ENCODE measurements at places on chromosomes 5 and 9.

DNA sequence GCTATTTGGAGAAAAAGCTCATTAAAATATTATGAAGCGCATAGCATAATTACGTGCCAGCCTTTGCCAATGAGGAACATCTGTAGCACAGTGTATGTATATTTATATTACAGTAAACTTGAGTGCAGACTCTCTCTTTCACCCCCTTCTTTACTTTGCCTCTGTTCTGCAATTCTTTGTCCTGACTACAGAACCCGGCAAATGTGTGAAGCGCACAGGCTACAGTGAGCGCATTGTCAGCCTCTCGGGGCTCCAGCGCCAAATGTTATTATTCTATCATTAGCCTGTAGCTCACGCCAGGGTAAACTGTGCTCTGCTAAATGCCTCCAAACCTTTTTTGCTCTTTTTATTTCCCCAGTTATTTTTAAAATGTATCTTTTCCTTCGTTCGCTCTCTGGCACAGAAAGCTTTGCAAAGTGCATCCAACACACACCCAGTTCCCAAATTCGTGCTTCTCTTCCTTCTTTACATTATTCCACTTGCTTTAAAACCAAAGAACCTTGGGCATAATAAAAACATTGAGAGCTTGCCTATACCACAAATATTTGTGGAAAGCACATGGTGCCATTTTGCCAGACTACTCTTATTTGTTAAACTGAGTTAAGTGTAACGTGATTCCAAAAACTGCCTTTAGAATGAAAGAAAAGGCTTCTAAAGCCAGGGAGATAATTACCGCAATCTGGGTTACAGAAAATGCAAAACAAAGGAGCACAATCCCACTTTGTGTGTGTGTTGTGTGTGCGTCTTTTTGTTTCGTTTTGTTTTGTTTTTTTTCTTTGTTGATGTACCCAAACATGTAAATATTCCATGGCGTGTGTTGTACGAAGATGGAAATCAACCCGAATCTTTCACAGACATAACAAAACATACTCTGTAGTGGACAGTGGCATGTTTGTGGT lies 164.1 kb upstream of the MPDZ start:
- no peak for DNase-seq

DNA sequence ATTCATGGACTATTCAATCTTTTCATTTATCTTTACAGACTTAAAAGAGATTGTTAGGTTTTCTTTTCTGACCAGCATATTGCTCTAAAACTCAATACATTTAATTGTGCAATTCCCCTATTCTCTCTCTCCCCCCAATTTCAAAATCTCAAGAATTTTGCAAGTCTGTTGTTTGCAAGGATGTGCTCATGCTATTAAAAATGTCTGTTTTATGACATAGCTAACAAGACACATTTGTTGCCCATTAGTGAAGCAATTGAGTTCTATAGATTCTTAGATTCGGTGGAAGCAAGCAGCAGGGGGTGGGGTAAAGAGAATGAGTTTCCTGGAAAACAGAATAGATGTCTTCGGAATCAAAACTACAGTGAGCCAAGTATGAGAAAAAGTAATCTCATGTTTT lies 8.5 kb upstream of the CSNK1A1 start:
- no peak for DNase-seq

- no peak for DNase-seq
Measured at GRCh38 chr9:35482071-35482470, 7.8 kb upstream of the RUSC2 start.

DNA sequence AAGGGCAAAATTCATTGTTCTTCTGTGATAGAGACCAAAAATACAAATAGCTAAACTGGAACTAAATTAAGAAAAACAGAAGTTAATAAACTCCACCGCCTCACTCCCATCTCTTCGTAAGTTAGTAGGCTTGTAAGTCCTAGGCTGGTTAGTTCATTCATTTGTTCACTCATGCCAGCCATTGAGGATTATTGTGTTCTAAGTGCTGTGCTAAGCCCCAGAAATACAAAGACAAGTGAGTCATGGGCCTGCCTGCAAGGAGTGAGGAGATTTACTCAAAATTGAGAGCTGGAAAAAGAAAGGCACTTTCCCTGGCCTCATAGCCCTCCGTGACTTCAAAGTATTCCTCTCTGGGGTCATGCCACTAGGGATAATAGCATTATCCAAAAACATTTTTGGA lies 8.5 kb downstream of the DOCK8 start:
- no peak for DNase-seq

- no peak for DNase-seq
Measured at GRCh38 chr9:133770076-133770777, 32.1 kb upstream of the SARDH start.

GRCh38 chr5:148751025-148751424 lies 75.4 kb upstream of the ADRB2 start:
- DNase-seq: no peak

DNA sequence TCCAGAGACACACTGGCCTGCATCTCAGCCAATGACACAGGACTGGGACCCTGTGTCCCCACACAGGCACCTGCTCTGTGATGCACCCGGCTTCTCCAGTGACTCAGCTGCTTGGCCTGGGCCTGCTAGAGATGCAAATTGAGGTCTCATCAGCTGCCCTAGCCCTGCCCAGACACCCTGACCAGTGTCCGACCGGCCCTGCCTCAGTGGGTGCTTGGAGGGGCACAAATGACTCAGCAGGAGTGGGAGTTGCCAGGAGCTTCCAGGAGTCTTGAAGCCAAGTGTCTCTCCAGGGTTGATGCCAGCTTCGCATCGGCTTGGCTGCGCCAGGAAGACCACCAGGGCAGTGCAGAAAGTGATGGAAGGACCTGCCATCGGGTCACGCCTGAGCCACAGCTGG lies 148.2 kb downstream of the ICE1 start:
- DNase-seq: no peak

DNA sequence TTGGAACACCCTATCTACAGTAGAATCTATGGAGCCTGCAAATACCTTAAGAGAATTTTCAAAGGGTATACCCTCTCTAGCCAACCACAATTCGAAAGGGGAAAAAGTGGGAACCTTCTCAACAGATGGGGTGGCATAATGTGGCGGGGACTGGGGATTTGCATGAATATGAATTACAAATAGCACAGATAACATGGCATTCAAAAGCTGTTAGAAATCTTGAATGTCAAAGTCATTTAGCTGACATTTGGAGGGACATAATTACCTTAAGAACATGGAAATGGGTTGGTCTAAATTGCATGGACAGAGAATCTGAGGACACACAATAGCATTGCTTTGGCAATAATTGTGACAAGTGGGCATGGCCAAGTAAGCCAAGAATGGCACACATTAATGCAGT lies 23.2 kb upstream of the TYRP1 start:
- no peak for DNase-seq

- no peak for DNase-seq
Measured at GRCh38 chr5:140574165-140574564, 9.5 kb downstream of the SLC35A4 start.

DNA sequence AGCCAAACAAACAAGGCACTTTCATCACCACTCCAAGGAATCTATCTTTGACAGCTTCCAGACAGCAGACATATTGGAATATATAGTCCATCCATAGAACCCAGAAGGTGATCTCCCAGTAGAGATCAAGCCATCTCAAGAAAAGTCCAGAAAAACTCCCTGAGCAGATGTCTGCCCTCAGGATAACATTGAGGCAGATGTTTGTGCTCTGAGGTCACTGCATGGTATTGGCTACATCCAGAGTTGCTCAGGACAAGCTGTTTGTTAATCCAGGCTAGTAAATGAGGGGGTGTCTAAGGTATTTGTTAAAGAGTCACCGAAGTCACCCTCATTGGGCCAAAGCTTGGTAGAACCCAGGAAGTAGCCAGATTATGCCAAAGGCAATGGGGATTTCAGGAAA lies 556.3 kb upstream of the KLF4 start:
- no peak for DNase-seq

DNA sequence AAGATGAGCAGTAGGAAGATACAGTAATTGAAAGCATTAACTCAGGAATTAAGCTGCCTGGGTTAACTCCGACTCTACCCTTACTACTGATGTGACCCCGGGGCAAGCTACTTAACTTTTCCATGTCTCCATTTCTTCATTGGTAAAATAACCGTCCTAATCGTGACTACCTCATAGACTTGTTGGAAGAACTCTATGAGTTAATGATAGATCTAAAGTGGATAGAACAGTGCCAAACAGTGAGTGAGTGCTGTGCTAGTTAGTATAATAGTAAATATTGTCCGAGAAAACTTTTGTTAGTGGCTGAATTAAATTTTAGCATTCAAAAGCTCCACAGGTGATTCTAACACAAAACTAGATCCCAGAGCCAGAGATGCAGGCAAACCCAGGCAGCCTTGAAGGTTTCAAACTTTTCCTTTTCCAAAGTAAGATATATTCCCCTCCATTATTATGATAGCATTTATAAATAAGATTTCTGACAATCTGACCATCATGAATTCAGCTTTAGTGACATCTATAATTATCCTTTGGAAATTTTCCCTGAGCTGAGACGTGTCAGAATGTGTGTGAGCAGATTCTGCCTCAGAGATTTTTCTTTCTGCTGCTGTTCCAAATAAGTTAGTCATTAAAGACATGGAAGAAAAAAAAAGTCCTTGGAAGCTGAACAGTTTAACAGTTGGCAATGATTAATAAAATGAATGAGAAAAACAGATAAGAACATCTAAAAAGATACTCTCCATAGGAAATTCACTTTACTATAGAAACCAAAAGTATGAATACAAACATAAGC lies 369.5 kb downstream of the PRELID2 start:
- no peak for DNase-seq
